ENCODE measurements at places on chromosomes 3 and 15.

DNA sequence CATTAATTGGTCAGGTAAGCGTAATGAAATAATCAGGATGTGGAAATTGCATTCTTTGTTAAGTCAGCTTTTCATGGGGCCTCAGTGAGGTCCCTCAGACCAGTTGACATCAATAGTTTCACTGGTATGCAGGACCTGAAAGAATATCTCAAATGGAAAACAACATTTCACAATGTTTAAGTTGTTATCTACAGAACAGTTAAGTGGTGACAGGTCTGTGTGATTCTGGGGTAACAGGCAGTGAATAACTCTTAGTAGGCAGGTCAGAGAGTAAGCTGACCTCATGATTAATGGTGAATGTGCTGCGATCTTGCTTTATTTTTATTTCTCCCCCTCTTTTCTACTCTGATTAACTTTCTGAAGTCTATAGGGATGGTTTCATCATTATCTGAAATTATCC lies 28.9 kb upstream of the ACP3 start:
- DNase-seq = no peak

GRCh38 chr3:188468196-188468595 lies 314.2 kb downstream of the LPP start:
- DNase-seq = no peak

DNA sequence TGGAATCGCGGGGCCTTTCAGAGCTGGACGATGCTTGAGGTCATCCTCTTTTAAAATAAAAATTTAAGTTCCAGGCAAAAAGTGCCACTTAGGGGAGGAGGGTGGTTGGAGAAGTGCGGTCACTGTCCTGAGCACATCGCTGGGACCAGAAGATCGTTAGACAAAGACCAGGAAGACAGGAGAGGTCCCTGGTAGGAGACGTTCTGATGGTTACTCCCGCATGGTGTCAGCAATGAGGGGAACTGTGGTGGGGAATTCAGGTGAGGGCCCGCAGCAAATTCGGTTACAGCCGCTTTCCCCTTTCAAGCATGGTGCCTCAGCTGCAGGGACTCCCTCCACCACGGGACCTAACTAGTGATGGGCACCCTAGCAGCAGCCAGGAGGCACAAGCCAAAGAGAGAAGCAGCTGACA lies 1.0 kb upstream of the ISY1 start:
- DNase-seq = no peak

- DNase-seq = no peak
These were observed 1.5 kb downstream of the WHAMM start for GRCh38 chr15:82810890-82811426.

GRCh38 chr3:127087441-127087840 lies 104.5 kb downstream of the PLXNA1 start:
- no peak for DNase-seq

DNA sequence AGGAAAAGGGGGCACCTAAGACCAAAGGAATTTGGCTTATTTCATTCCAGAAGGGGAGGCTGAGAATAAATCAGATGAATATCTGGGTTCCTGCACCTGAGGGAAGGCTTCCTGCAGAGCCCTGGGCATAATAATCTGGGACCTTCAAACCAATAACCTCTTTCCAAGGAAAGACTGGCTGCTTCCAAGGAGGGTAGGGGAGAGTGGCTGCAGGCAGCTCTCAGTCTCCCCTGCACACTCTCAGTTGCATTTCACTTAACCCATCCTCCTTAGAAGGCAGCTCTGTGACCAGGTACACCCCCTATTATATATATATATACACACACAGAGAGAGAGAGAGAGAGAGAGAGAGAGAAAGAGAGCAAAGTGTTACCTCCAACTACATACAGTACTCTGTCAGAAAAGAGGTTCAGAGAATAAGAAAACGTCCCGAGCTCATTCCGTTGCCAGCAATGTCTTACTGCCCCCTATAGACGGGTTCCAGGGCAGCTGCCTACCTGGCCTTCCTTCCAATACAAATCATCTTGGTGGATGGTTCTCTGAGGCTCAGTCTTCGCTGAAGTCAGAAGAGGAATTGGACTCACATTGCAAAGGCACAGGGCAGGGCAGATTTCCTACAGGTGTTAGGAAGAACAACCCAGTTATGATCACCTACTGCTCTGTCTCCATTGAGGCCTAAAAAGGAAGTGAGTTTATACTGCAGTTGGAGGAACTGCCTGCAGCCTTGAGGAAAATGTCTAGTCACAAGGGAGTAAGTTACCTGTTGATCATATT lies 26.1 kb downstream of the CAPN3 start:
- no peak for DNase-seq

DNA sequence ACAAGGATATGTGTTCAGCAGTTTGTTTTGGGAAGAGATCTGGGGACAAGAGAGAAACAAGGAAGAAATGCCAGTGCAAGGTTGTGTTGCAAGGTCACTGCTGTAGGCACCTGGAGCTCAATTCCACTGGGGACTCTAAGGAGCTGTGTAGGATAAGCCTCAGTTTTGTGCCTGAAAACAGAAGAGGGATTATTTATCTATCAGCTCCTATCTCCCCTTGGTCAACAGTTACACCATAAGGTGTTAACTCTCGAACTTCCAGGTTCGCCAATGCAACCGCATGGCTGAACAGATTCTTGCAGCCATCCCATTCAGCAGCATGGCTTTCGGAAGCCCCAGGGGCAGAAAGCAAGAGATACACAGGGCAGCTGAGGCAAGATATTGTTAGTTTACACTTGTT lies 41.6 kb upstream of the CNOT10 start:
- DNase-seq = no peak

DNA sequence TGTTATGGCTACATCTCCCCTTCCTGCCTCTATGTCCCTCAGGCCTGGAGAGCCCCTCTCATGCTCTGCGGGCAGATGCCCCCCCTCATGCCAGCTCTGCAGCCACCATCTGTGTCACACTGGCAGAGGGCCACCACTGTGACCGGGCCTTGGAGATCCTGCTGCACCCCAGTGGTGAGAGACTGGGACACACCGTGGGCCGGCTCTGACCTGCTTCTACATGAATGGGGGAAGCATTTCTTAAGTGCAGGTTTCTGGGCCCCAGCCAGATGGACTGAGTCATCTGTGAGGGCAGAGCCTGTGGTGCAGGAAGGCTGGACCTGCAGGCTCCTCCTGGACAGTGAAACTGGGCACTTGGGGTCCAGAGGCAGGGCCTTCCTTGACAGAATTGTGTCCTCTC lies 4.8 kb downstream of the VWA5B2 start:
- peak; percentile 63 for DNase-seq

GRCh38 chr3:43378066-43378935 lies 92.0 kb downstream of the SNRK start:
- DNase-seq = peak; percentile 2

- no peak for DNase-seq
These were observed 30.2 kb downstream of the IFT80 start for GRCh38 chr3:160368804-160369203.

DNA sequence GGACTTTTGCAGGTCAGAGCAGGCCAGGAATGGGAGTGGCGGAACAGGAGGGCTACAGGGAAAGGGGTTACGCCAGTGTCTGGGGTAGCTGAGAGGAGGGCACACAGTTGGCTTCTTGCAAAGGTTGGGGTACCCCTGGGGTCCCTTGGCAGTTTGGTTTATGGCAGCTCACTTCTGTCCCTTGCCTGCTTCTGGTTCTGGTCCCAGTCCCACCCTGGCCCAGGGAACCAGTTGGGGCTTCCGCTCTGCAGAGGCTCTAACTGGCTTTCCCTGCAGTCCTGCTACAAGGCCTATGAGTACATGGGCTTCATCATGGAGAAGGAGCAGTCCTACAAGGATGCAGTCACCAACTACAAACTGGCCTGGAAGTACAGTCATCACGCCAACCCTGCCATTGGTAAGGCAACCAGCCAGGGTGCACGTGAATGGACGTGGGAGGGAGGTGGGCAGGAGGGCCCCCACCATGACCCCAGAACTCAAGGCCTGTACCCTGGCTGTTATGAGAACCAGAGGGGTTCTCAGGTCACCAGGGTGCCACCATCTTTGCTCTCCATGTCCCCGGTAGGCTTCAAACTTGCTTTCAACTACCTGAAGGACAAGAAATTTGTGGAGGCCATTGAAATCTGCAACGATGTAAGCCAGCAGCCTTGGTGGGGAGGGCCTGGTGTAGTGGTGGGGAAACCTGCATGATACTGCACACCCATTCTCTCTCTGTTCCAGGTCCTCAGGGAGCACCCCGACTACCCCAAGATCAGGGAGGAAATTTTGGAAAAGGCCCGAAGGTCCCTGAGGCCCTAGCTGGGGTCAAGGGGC lies 15.2 kb downstream of the CSRNP1 start:
- no peak for DNase-seq

DNA sequence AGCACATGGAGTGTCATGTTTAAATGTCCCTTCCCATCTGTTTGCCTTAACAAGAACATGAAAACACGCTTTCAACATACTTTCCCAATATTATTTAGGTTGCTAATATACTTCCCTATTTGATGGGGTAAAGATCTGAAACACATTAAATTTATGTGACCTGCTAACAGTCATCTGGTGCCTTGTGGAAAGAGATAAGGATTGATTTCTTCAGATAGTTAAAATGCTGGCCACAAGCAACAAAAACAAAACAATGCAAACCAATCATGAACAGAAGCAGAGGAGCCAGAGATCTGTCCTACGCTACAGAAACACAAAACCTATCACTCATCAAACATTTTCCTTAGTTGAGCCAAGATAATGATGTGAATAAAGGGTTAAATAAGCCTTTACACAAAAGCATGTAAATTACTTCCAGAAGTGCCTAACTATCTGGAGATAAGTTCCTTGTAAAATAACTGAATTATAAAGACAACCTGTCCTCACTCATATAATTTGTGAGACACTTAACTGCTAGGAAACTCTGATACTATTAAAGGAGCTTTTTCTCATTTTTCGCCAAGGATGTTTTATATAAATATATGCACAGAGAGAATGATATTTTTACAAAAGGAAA lies 109.9 kb downstream of the NSUN3 start:
- DNase-seq = no peak

GRCh38 chr15:56866803-56867202 lies 51.6 kb upstream of the TCF12 start:
- no peak for DNase-seq

Data from NCI-H524 treated with DMSO at 0.1 percent for 48 hours (cell line).